Osteoblast (primary cell): ENCODE measurements at places on chromosomes 4 and X. TPM values are rescaled to one million over a fixed set of nuclear protein-coding genes. Genes with fewer than 3 reads are reported as not detected.

TRIM61 gene
- total RNA-seq: 3.8 and 4.7 TPM in 2 replicates

SUPT20HL1 gene
- total RNA-seq: not detected in 2 replicates

ZNF718 gene
- total RNA-seq: 5.6 and 5.8 TPM in 2 replicates

TGIF2LX gene
- total RNA-seq: not detected in 2 replicates

CHST7 gene
- 6.5 and 8.0 TPM in 2 replicates for total RNA-seq

- peak overlapping the region; percentile 81 for H3K27ac ChIP-seq
- H3K4me1 ChIP-seq: peaks cover 57% of the 10 kb centered on the region
- no peaks in the 10 kb centered on the region for H3K36me3 ChIP-seq
These were observed 13.6 kb downstream of the TNIP3 start for GRCh38 chr4:121150486-121150885.

DNA sequence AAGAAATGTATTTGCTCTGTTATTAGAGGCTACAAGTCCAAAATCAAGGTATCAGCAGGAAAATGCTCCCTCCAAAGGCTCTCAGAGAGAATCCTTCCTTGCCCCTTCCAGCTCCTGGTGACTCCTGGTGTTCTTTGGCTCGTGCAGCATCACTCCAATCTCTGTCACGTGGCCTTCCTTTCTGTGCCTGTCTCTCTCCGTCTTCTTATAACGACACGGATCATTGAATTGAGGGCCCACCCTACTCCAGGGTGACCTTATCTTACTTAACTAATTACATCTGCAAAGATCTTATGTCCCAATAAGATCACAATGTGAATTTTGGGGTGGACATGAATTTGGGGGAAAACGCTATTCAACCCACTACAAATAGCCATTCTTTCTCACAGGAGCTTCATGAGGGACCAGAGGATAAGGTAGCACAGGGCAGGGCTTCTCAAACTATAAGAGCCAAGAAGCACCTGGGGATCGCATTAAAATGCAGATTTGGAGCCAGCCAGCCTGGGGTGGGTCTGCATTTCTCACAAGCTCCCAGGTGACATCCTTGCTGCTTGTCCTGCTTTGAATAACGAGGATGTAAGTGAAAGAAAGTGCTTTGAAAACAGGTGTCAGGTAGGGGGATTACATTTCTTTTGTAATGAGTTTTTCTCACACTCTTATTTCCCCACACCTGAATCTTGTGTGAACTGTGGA lies 41.9 kb upstream of the APLN start:
- DNase-seq: no peak
- no peak overlapping the region for H3K4me3 ChIP-seq
- H3K27ac ChIP-seq: no peak overlapping the region
- peaks cover 5% of the 10 kb centered on the region for H3K4me1 ChIP-seq
- H3K36me3 ChIP-seq: no peaks in the 10 kb centered on the region

GRCh38 chr4:677431-678293 lies 3.3 kb downstream of the MYL5 start:
- peaks cover under 1% of the 10 kb centered on the region for H3K36me3 ChIP-seq
- H3K27ac ChIP-seq: no peak overlapping the region
- H3K4me1 ChIP-seq: peaks cover 25% of the 10 kb centered on the region
- no peaks in the 10 kb centered on the region for H3K27me3 ChIP-seq
- DNase-seq: no peak

DNA sequence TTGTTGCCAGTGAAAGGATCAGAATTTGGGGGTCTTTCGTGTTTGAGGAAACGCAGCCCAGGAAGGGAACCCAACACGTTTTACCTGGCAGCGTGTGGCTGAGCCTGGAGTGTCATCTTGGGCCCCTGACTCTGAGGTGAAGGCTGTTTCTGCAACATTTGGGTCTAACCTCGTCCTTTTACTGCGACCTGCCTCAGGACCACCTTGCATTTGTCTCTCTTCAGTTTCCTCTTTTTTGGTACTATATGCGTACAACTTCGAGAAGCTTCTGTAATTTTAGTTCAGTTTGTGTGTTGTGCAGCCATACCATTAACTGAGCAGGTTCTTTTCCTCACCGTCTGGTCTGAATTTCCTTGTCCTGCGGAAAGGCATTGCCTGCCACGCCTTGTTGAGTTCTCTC lies 61.5 kb downstream of the TMEM131L start:
- H3K27me3 ChIP-seq: no peaks in the 10 kb centered on the region
- no peak overlapping the region for H3K4me3 ChIP-seq
- H3K27ac ChIP-seq: no peak overlapping the region
- H3K4me1 ChIP-seq: no peaks in the 10 kb centered on the region

DNA sequence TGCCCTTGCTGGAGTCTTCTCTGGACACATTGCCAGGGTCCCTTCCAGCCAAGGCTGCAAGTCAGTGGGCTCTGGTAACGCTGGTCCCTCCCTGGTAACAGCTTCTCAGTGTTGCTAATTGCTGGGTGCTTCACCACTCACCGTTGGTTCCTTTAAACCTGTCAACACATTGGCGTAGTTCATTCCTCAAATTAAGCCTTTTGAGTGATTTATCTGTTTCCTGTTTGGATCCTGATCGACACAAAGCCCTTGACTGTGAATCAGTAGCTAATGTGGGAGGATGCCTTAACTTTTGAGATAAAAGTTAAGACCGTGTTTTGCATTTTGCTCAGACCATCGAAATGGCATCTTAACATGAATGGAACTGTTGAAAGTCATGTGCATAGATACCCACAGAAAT lies 125.9 kb downstream of the AMELX start:
- peaks cover under 1% of the 10 kb centered on the region for H3K4me1 ChIP-seq
- no peak overlapping the region for H3K4me3 ChIP-seq
- H3K27ac ChIP-seq: no peak overlapping the region
- H3K27me3 ChIP-seq: no peaks in the 10 kb centered on the region
